ENCODE measurements at places on chromosomes 3 and 15.

- no peak for DNase-seq
Measured at GRCh38 chr3:8737823-8738222, 4.2 kb downstream of the CAV3 start.

GRCh38 chr3:33114622-33115023 lies 809 bp downstream of the CRTAP start:
- DNase-seq = no peak

GRCh38 chr3:70803319-70803718 lies 490.9 kb upstream of the MDFIC2 start:
- no peak for DNase-seq

GRCh38 chr15:66876731-66877476 lies 174.9 kb downstream of the SMAD6 start:
- DNase-seq = no peak

DNA sequence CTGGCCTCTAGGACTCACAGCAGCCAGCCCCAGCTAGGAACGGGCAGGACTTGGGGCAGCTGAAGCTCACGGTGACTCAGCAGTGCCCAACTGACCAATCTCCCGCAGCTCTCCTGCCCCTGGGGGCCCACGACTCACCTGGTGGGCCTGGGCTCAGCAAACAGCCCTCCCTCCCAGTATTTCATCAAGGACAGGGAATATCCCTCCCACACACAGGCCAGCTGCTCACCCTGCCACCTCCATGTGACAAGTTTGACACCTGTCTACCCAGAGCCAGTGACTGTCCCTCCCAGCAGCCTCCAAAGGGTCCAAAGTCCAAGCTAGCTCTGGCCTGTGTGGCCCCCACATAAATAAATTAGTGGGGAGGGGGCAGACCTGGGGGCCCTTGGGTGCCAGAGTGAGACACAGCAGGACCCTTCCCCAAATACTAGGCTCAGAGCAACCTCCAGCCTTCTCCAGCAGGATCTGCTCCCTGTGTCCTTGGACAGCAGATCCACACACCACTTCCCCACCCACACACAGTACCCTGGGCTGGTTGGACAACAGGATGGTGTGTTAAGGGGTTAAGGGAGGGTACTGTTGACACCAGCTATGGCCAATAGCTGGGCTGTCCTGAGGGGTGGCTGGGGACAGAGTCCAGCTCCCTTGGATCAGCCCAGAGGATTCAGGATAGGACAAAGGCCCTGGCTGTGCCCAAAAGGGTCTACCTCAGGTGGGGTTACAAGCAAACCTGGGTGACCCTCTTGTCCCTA lies 4.3 kb downstream of the GNAT1 start:
- DNase-seq = no peak

GRCh38 chr3:108416111-108416869 lies 94.1 kb downstream of the MYH15 start:
- no peak for DNase-seq

DNA sequence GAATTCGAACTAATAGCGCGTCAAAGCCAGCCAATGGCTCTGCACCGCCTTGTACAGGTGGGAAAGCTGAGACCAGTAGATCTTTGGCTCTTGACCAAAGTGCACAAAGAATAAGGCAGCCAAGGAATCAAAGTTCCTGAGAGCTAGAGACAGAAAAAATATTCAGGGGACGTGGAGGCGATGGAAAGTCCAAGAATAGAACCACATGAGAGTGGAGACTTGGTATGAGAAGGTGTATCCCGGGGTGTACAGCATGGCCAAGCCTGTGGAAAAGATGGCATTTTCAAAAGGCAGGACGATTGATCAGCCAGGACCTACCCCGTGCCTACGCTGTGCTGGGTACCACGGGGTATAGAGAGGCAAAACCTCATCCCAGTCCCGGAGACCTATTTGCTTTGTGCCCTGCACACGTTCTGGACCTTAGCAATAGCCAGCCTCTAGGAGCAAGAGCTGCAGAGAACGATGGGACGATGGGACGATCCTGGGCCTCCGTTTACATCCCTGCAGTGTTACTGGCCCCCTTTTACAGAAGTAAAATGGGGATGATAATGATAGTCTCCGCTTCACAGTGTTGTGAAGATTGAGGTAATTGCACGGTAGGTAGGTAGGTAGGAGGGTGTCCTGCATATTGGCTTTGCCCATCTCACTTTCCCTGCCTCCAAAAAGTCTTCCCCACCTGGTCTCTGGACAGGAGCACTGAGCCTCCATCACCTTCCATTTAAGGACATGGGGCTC lies 583 bp upstream of the RBSN start:
- no peak for DNase-seq

- no peak for DNase-seq
Measured at GRCh38 chr3:128495435-128495970, 2.5 kb upstream of the GATA2 start.

GRCh38 chr3:181725830-181726229 lies 14.1 kb downstream of the SOX2 start:
- DNase-seq = no peak

DNA sequence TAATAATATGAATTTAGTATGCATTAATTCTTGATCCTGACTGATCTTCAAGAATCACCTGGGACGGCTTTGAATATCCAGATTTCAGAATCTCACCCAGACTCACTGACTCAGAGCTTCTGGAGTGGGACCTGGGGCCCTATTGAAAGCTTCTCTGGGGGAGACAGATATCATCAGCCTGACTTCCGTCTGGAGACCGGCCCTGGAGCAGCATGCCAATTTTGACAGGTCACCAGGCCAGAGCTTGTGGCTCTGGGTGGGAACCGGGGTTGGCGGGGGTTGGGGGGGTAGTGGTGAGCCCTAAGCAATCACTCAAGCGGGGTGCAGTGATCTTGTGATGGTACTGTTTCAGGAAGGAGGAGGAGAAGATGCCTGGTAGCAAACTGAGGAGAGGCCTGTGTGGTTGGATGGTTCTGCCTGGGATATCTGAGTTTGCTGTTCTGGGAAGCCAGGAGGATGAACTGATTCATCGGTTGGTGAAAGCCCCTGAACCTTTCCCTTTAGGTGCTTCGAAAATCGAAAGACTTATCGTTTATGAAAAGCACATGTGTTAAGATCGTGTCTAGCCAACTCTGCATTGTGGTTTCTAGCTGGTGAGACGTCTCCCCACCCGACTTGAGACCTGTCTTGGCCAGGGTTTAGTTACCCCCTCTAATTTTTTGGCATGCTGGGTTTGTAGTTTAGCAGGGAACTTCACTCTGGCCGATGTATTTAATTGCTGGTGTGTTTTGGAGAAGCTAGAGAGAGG lies 263.9 kb upstream of the C2CD4B start:
- no peak for DNase-seq

DNA sequence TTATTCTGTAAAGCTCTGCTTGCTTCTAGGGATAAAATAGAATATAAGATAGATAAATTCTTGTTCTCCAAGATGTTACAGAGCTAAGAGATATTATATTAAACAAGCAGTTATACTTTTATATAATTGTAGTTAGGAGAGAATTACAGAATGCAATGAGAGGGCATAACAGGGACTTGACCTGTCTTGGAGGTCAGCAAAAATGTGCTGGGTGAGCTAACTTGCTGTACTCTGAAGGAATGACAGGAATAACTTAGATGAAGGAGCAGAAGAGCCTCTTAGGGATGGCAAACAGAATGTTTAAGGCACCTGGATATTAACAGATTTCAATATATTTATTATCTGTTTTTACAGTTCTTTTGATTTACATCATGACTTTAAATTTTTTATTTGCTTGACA lies 33.2 kb downstream of the ZNF654 start:
- no peak for DNase-seq

DNA sequence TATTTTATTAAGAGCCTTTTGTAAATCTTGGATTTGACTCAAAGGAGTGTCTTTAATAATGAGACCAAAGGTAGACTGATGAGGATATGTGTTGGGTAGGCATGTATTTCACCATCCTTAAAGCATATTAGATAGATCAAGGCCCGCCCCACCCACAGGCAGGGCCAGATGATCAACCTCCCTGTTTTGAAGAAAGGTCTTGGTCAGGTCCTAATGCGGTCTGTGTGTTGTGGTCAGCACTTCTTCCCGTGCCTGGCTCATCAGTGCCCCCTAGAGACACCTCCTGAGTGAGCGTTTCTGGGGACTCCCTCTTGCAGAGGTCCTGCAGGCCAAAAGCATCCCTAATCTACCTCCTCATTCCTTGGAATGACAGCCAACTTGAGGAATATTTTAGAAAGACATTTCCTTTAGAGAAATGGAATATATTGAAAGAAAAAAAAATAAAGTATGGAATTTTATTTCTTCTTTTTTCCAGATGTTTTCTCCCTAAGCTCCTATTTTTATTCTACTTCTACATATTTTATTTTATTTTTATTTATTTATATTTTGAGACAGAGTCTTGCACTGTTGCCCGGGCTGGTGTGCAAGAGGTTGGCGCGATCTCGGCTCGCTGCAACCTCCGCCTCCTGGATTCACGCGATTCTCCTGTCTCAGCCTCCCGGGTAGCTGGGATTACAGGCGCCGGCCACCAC lies 6.0 kb downstream of the TM4SF4 start:
- DNase-seq = peak; percentile 48

DNA sequence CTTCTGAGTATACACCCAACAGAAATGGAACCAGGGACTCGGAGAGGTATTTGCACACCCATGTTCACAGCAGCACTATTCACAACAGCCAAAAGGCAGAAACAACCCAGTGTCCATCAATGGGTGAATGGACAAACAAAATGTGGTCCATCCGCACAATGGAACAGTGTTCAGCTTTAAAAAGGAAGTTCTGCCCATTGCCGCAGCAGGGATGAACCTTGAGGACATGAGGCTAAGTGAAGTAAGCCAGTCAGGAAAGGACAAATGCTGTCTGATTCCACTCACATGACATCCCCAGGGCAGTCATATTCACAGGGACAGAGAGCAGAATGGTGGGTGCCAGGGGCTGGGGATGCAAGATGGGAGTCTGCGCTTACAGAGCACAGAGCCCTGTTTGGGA lies 7.5 kb downstream of the IQSEC1 start:
- DNase-seq = no peak

GRCh38 chr15:44193651-44194322 lies 1.3 kb downstream of the FRMD5 start:
- no peak for DNase-seq

DNA sequence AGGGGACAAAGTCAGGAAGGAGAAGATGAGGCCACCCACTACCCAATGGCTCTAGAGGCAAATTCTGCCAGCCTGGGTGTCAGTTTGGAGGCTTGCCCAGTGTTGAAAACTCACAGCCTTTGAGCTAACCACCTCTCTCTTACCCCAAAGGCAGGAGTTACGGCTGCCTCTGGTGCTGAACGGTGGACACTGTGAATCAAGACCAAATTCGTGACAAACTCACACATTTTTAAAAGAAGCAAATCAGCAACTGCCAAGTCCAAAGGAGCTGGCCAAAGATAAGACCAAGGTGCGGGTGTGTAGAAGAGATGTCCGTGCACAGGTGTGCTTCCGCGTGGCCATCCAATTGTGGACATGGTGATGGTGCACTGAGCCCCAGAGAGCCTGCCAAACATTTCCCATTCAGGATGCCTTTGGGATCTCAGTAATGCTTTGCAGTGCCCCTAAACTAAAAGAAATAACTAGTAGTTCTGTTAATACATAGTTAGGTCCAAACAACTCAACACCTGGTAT lies 74.6 kb downstream of the FAM174B start:
- DNase-seq = no peak

GRCh38 chr3:66431494-66431893 lies 69.3 kb downstream of the LRIG1 start:
- no peak for DNase-seq

DNA sequence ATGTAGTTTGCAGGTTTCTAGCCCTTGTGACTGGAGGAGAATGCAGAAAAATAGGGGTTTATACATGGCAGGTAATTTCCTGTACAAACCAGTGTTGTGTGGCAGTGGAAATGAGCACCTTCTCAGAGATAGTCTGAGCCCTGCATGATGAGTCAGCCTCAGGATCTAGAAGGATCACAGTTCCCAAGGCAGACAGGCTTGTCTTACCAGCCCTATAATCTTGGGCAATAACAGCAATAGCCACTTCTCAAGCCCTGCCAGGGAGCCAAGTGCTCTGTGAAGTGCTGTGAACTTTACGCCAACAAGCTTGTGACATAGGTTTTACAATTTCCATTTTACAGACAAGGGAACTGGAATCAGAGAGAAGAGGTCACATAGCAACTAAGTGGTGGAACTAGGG lies 89.4 kb downstream of the CD47 start:
- DNase-seq = no peak

- no peak for DNase-seq
Measured at GRCh38 chr15:45185903-45186770, 1.6 kb downstream of the SHF start.

- DNase-seq = no peak
Measured at GRCh38 chr3:157669416-157669815, 166.2 kb upstream of the VEPH1 start.

DNA sequence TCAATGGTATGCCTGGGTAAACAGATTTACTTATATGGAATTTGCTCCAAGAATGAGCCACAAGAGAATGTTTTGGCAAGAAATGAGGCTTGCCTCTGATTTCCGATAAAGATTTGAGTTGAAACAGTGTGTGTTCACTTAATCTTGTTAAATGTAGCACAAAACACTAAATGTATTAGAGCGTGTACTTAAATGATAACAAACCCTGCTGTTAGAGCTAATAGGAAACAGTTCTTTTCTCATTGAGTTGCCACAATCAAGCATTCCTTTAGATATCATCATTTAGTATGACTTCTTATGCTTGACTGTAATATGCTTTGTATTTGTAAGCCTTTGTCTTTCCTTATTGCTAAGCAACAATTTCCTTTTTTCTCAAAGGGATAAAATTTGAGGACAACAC lies 353.6 kb upstream of the ZNF717 start:
- no peak for DNase-seq

DNA sequence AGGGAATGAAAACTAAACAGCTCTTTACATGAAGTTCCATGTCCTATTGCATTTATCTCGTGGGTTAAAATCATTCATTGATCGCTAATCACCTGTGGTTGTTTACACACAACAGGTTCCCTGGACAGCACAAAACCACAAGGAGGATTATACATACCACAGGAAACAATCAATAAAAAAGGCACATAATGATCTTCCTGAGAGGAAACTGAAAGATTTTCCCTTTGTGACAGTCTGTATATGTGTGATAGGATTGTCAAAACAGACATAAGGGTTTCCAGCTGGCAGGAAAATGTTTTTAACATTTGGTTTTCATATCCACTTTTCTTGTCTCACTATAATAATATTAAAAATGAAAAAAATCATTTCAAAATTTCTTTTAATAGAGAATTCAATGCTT lies 541.8 kb downstream of the NLGN1 start:
- no peak for DNase-seq

GRCh38 chr3:70108072-70108471 lies 108.5 kb downstream of the SAMMSON start:
- DNase-seq = peak; percentile 42

- DNase-seq = no peak
Measured at GRCh38 chr3:195188426-195188927, 82.5 kb downstream of the XXYLT1 start.

DNA sequence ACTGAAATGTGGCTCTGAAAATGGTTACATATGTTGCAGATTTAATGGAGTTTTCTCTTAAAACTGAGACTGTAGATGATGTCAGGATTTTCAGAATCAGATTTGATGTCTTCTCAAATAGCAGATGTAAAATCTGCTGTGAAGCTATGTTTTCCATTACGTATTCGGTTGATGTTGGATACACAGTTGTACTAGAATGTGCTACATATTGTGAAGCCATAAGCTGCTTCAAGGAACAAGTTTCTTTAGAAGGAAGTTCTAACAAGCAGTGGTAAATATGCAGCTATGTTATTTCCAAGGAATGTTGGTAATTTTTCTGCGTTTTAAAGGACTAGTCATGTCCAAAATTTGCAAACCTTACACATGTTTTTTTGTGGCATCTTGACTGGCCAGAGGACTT lies 197.7 kb downstream of the RBMS3 start:
- DNase-seq = no peak

GRCh38 chr3:177528306-177529070 lies 331.2 kb upstream of the TBL1XR1 start:
- DNase-seq = no peak

Measured in activated CD4-positive, CD25-positive, alpha-beta regulatory T cell treated with anti-CD3 and anti-CD28 coated beads, Interleukin-2, amount 50 U/mL, for 72 hours (primary cell).